Panc1 (cell line): ENCODE measurements at places on chromosomes 4 and X.

GRCh38 chrX:101484135-101484534 is 1.1 kb upstream of the ARMCX4 start:
- DNase-seq, result no peak

GRCh38 chr4:125388613-125389012 is 73.9 kb downstream of the FAT4 start:
- DNase-seq, result no peak

- DNase-seq, result no peak
These were observed 512.3 kb downstream of the FAT4 start for GRCh38 chr4:125826801-125827695.

GRCh38 chr4:68905598-68905938 is 46.0 kb downstream of the UGT2A3 start:
- DNase-seq, result no peak

GRCh38 chrX:17813277-17813676 is 47.8 kb downstream of the RAI2 start:
- DNase-seq, result no peak

- peak; percentile 42 for DNase-seq
These were observed 544.0 kb upstream of the AMOT start for GRCh38 chrX:113384628-113385027.

GRCh38 chr4:96736352-96736889 is 896.5 kb downstream of the PDHA2 start:
- no peak for DNase-seq

DNA sequence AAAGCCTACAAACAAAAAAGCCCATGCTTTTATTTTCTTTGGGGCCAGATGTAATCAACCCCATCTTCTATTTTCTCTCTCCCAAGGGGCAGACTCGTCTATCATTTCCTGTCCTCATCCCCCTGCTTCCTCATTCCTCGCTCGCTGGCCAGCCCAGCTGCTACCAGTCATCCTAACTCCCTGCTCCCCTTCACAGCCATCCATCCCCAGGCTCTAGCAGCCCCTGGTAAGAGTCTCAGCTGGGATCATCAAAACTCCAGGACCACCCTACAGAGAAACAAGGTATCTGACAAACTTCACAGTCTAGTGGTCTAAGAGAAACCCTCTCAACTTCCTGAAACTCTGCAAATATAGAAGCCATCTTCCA is 23.6 kb downstream of the SH3KBP1 start:
- DNase-seq, result no peak
